ENCODE measurements at places on chromosomes 13 and 19.

DNA sequence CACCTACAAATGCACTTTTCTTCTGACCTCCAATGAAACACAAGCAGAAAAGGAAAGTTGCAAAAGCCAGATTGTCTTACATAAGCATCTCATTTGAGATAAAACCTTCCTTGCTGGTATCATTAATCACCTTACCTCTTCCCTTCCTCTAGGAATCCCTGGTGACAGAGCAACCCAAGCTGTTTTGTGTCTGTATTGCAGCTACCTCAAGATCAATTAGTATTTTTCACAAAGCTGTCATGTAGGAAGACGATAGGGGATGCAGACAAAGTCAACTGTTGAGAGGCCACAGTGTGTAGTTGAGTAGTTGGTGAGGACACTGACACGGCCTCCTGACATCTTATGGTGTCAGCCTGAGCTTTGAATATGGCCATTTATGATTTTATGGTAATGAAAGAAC is 339.1 kb upstream of the SLC10A2 start:
- DNase-seq = no peak

DNA sequence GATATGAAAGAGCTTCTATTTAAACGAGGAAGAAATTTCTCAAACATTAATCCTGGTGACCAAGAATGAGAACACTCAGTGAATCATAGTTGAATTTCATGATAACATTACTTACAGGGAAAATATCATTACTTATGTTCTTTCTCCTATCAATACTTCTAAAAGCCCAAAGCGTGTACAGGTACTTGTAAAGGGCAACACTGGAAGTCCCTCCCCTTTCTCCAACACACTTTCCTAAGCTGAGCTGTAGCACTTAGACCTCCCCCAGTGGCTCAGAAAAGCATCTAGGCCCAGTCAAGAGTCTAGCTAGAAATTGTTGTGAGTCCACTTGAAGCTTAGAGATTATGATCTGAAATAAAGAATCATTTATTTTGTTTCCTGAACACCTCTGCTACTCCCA is 150.7 kb downstream of the ABCC4 start:
- no peak for DNase-seq

DNA sequence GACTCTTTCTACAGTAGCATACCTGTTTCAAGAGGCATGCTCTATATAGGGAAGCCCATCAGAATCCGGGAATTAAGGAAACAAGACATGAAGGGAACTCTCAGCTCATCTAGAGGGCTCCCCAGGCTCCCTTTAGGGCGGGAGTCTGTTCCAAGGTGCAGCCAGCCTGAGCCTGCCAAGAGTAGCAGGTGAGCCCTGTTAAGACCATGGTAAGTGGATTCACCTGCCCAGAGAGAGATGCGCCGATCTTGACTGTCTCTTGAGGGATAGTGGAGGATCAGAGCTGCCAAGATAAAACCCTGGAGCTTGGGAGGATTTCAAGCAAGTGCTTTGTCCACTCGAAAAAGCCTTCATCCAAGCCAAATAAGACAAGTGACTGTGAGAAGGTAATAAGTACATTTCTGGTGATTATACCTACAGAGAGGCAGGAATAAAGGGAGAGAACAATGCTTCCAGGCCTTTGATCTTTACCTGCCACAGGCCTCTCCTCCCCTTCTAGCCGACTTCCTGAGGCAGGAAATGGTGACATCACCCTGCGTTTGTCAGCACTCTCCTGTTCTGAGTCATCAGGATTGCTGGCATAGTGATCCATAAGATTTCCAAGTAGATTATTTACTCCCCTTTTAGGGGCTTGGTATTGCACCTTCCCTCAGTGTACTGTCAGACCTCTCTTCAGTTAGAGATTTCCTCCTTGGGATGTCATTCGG is 31.5 kb downstream of the KLF5 start:
- peak; percentile 48 for DNase-seq

GRCh38 chr13:67075239-67075638 is 154.9 kb downstream of the PCDH9 start:
- no peak for DNase-seq

DNA sequence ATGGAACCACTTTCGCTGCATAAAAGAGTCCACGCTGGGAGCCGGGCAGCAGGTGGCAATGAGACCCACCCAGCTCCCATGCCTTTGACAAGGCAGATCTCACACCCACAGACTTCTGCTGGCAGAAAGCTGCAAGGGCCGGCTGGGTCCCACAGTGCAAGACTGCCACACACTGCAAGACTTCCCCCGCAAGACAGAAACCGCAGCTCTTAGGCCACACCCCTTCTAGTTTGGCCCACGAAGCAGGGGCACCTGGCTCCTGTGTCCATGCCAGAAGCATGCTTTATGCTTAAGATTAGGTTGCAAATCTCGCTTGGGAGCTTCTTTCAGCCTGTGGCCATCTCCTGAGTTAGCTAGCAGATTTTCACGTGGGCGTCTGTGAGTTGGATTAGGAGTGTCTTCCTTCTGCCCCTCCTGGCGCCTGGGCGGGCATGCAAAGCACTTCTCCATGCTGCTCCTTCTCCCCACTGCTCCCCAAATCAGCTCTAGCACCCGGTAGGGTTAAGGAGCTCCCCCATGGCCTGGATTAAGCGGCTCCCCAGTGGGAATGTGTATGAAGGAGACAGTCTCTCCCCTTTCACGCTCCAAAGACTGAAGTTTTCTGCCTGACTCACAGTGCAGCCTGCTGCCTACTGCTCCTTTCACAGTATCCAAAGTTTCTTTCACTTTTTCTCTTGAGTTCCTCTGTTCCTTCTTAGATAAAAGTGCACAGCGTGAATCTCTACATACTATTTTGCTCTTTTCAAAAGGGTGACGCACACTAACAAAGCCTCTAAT is 17.7 kb downstream of the GPC6 start:
- DNase-seq = no peak

DNA sequence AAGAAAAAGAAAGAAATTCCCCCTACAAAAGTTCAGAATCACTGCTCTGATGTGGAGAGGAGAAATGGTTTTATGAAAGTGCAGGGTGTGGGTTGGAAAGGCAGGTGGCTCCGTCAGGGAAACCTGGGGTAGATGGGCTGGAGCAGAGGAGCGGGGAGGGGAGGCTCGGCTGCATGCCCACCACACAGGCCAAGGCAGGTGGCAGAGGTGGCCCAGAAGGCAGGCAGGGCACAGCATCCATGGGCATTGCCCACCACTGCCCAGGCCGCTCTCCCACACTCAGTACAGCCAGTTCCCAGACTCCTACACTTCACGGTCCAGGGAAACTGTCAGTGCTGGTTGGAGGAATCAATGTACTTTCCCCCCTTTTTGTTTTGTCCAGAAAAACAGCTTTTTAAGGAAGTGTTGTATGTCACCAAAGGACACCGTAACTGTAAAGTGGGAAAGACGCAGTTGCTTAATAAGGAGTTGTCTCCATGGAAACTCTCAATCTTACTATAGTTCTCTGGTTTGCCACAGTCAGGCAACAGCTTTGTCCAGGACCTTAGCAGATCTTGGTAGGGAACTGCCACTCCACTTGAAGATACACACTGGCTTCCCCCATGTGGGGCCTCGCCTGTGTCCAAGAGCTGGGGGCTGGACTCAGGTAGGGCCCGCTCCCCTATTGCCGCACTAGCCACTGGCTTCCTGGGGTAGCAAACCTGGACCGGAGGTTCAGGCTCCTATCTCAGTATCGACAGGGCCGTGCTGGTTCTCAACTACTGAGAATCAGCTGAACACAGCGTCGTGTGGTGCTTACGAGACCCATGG is 82.9 kb downstream of the RAB20 start:
- DNase-seq = no peak

DNA sequence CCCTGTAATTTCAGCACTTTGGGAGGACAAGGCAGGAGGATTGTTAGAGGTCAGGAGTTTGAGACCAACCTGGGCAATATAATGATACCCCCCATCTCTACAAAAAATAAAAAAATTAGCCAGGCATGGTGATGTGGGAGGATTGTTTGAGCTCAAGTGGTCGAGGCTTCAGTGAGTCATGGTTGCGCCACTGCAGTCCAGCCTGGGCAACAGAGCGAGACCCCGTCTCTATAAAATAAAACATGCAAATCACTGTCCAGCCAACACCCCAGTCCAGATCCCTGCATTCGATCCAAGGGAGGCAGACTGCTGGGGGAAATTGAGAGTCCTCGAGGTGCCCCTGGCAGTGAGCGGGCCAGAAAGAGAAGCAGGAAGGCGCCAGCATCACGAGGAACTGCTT is 7.0 kb downstream of the CYTH2 start:
- no peak for DNase-seq

- DNase-seq = no peak
Observed at GRCh38 chr19:2302319-2303210, 5.4 kb downstream of the LINGO3 start.

- peak; percentile 31 for DNase-seq
Observed at GRCh38 chr13:111006506-111007031, 91.7 kb upstream of the ANKRD10 start.

DNA sequence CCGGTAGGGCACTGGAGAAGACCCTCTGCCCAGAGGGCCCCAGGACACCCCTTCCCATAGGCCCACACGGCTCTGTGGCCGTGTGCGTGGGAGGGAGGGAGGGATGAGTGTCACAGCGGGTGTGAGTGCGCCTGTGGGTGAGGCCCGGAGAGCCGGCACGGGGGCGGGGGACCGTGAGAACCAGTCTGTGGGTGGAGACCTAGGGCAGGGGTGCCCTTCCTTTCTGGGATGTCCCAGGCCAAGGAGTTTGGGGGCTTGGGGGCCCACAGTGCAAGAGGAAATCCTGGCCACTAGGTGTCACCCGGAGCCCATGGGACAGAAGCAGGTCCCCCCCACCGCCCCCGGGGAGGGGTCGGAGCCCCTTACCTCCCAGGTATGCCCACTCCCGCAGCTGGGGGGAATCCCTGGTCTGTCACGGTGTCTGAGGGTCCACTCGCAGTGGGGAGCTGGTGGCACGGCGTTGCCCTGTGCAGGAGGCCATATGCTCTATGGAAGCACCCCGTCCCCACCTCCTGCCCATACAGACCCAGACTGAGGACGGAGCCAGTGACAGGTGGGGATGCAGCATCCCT is 16.0 kb upstream of the SLC7A10 start:
- DNase-seq = no peak

DNA sequence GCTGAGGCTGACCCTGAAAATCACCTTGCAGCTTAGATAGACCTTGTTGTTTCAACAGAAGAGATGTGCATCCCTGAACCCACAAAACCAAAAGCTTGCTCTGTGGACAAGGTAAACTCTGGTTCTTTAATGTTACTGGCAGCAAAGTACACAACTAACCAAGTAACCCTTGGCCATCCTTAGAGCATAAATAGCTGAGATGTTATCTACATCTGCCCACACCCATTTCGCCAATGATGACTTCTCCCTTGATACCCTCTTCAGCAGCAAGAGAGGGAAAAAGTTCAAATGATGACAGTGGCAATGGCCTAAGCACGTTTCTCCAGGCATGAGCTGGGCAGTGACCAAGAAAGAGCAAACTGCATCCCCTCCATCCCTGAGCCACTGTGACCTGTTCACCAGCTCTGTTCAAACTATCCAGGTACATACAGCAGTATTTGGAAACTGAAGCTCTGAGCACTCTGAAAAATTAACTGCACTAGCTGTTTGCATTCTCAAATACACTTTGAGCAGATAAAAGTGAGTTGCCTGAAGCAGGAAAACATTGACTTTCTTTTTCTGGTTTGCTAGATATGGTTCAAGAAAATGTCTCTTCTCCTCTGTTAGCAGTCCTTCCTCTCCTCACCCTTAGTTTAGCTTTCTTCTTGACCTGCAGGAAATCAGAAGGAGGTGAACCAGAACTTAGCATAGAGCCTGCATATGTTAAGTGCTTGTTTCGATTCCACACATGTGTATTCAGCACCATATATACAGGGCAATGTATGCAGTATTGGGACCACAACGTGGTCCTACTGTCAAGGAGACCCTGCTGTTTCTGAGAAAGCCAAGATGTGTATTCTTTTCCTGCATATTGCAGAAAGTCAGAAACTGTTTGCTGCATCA is 231.7 kb downstream of the FOXO1 start:
- DNase-seq = no peak

DNA sequence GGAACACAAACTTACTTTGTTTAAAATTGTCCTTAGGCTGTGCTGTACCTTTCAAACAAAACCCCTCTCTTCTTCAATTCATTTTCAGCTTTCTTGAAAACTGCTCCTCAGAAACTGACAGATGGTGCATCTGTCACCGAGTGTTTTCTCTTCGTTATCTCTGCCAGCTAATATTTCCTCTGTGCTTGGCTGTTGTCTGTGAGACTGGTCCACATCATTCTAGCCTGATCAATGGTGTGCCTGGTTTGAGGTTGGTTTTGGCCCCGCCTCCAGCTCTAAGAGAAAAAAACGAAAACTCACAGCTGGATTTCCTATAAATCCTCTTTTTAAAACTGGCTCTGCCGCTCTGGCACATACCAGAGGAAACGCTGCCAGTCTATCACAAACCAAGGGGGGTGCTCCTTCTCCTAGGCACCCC is 79.7 kb downstream of the STARD13 start:
- no peak for DNase-seq

- DNase-seq = no peak
Observed at GRCh38 chr13:102726430-102726829, 31.6 kb upstream of the METTL21C start.

DNA sequence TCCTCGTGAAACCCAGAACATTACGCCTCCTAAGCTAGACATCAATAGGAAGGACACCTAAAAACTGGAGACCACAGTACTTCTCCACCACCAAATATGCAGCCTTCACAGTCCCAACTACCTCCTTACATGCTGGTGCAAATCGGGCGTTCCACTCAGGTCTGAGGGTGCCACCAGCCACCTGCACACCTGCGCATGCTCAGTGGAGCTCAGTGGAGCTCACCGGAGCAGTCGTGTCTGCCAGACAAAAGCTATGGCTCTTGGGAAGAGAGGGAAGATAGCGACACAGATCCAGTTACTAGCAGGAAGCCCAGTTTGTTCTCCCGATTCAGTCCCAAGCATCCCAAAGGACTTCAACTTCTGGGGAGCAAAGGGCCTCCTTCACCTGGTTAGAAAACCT is 237.1 kb downstream of the TSHZ3 start:
- DNase-seq = no peak

- DNase-seq = no peak
Observed at GRCh38 chr19:50716178-50717025, 3.2 kb downstream of the SHANK1 start.

GRCh38 chr19:29945433-29945832 is 3.4 kb downstream of the URI1 start:
- no peak for DNase-seq

- no peak for DNase-seq
Observed at GRCh38 chr19:18320865-18321733, 1.8 kb downstream of the LSM4 start.

- DNase-seq = no peak
Observed at GRCh38 chr13:110398564-110399507, 91.8 kb downstream of the COL4A2 start.

DNA sequence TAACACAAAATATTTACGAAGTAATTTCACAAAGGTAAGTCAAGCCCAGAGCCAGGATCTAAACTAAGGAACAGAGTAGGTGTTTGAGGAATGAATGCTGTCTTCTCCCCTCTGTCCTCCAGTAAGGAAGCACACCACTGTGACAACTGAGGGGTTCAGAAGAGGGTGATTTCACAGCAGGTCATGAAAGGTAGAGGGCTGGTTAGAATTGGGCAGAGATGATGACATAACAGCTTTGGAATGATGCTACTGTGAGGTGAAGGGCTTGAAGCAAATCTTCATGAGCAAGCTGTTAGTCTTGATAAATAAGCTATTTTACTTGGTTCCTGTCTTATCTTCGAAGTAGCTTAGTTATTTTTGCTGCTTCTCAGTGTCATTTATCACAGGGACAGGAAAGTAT is 498.6 kb downstream of the FGF9 start:
- no peak for DNase-seq

- no peak for DNase-seq
Observed at GRCh38 chr19:12885749-12886650, 1.0 kb downstream of the KLF1 start.

Data from fibroblast of skin of left quadriceps (primary cell).